Substantia nigra (tissue), 51 donors: ENCODE measurements at places on chromosomes 12 and 14.
A peak's percentile ranks its signal among the peaks of the same experiment; 100 is the strongest.

DNA sequence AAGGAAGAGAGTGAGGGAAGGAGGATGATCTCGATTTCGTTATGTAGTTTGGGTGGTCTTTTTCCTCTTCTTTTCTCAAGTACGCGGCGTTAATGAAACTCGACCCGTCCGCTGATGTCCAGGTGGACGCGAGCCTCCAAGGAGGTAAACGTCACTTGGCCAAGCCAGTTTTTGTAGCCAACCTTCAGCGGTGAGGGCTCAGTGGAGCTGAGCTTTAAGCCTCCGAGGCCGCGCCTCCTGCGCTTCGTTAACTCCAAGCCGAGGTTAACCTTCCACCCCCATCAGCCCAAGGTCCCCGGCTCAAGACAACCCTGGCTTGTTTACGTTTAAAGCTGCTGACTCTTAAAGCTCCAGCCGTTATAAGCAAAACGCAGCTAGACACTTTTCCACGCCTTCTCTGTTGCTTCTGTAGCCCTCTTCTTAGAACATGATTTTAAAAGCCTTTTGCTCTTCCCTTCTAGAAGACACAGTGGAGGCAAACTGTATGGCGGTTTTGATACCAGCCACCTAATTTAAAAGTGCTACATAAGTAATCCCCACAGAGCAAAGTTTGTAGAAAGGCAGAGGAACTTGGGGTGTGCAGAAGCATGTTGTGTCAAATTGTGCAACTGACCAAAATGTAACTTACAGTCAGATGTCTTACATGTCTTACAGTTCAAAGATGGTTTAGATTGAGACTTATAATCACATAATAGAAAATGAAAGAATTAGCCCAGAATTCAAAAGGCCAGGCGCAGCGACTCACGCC, 923 bp upstream of the ITPR2 start:
- DNase-seq = peak; percentile 22

GRCh38 chr14:72751276-72752033, 142.4 kb downstream of the DPF3 start:
- no peak for DNase-seq

GRCh38 chr12:68075416-68075815, 84.1 kb downstream of the IFNG start:
- DNase-seq = no peak

DNA sequence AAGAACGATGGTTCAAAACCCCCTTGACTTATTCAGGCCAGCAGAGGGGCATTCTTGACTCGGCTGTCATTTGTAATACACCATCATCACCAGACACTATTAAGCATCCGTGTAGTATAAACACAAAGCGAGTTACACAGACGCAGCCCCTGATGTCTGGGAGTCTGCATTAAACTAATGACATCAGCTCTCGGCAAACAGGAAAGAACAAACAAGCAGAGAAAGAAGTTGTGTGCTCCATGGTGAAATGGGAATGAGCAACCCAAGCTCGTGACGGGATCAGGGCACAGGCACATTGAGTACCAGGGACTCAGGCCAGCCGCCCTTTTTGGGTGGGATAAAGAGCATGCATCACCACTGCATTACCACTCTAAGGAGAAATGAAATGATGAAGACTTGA, 460.1 kb downstream of the MED13L start:
- DNase-seq = no peak

DNA sequence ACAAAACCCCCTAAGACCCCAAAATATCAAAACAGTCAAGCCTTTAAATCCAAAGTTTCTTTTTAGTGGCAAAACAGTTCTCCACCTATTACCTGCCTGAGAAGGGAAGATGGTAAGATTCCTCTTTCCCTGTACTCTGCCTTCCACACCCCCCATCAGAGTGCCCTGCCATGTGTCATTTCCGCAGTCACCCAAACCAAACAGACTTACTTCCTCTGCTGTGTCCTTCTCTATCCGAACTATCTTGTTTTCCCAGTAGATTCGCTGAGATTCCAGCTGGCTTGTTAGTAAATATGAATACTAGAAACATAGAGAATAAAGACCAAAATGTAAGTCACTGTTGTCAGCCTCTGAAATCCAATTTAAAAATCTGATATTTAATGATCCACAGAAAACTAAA, 30.4 kb downstream of the BRAP start:
- DNase-seq = no peak

DNA sequence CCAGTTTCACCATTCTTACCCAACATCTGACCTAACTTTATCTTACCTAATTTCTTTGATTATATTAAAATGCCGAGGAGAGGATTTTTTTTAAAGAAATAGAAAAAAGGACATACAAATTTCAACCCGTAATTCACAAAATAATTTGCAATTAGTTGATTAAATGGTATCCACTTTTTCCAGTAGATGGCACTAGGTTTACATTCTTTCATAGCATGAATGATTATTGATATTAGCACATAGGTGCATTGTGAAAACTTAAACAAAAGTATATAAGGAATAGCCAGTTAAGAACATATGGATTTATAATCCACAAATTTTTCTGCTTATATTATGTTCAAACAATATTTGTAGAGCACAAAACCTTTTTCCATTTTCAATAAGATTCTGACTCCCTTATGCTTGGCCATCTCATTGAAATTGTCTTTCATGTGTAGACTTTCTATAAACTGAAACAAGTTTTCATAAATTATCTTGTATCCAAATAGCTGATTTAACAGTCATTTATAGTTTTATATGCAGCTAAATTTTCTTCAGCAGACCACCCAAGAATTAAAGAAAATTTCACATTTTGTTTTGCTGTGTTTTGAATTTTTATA, 35.3 kb downstream of the MSRB3 start:
- no peak for DNase-seq

DNA sequence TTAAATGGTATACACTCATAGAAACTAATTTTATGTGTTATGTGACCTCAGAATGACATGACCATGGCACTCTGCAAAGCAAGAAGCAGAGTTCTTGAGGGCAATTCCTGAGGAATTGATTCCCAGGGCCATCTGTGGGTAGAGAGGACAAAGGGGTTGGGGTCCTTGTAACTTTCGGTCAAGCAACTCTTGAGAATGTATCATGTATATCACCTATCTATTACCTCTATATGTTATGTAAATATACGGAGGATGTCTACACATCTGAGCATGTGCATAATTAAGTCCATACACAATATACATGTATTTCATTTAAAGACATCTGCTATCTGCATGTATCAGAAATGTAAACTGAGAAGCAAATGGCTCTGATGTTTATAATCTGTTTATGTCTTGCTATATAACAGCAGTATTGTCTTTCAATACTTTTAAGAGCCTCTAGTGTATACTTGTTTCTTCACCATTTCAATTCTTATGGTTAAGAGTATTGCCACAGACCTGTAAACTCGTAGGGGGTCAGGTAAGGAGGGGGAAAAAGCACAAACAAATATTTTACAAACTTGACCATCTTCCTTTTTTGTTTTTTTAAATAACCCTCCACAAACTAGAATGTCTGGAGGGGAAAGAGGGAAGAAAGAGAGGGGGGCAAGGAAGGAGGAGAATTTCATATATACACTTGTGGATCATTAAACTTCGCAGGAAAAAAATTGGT, 4.5 kb downstream of the FOXA1 start:
- no peak for DNase-seq

DNA sequence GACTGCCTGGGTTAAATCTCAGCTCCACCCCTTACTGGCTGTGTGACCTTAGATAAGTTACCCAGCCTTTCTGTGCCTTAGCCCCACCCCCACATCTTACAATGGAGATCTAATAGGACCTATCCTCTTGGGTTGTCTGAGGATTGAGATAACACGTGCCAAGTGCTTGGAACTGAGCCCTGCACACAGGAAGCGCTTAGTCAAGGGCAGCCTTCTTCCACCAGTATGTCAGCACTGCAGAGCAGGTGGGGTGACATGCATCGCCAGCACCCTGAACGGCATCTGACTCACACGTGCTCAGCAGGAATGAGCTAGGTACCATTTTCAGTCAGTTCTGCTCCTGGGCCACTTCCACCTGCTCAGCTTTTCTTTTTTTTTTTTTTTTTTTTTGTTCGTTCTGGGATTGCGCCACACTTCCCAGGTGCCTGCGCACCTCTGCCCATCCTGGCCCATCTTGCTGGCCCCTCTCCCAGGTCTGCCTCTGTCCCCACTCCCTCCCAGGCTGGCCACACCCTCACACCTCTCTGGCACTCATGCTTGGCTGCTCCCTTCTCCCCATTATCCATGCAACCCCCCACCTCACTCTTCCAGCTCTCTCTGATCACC, 19.6 kb downstream of the LGMN start:
- no peak for DNase-seq

DNA sequence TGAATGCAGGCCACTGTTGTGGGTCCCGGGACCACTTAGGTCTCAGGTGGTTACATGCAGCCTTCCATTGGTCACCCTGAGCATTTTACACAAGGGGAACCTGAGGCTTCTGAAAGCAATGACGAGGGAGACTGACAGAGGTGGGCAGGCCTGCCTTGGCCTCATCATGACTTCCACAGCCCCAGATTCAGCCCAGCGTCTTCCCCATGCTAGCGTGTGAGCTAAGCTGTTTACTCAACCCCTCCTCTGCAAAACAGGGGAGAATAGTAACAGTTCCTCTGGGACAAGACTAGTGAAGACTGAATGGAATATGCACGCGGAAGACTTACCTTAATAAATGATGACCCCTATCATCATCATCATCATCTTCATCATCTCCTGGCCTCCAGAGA, 46.8 kb downstream of the VWF start:
- no peak for DNase-seq

DNA sequence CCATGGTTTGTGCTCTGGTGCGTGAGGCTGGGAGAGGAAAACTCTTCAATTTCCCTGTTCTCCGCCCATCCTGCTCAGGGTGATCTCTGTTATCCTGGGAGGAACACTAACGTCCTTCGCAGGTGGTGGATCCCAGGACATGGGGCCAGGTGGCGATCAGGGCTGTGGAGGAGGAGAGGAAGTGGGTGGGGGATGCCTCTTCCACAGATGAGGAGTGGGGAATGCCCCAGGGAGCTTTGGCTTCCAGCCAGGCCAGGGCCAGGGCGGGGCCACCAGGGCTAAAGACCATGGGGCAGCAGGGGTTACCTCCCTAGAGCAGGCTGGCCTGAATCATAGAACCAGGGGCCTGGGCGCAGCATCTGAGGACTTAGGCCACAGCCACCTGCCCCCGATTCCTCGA, 3.3 kb upstream of the KRT75 start:
- no peak for DNase-seq

DNA sequence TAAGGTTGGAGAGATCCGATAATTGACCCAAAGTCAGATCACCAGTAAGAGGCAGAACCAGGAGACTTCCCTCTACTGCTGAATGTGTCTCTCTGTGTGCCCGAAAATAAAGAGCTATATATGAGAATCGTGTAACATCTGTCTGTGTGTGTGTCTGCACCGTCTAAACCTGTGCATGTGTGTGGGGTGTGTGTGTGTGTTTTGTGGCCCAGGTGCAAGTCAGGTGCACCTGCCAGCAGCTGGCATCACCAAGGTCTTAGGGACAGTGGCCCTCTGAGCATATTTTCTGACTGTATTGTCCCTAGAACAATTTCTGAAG, 24.7 kb upstream of the KRT78 start:
- no peak for DNase-seq

DNA sequence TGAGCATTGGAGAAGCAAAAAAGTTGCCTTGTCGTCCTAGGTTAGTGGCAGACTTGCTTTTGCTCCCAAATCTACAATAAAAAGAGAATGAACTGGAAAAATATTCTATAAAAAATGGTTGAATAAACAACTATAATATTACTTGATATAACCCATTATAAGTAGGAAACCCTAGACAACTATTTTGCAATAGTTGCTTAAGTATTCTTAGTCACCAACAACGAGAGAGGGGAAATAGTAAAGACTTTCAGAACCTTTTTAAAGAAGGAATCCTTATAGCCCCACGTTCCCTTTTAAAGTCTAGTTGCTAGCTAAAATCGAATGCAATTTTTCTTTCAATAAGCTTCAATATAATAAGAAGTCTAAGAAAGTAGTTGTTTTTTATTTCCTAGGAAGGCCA, 17.5 kb downstream of the AQP6 start:
- no peak for DNase-seq

GRCh38 chr14:74360163-74360562, 11.9 kb downstream of the VRTN start:
- DNase-seq = no peak

DNA sequence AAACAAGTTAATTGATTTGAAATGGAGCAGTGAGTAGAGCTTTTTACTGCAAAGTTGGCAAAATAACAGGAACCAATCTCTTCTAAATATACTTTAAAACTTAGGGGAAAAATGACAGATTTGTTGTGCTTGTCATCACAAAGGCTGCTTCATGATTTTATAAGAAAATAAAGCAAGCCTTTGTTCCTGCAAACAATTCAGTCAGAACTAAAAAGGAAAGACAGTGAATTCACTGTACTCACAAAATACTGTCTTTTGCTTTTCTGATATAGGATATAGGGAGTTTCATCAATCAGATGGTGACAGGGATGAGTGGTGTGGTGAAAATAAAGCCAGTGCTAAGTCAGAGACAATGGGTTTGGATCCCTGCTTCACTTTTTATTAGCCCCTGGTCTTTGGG, 126.0 kb downstream of the HELB start:
- no peak for DNase-seq
